ENCODE measurements at places on chromosomes 3 and 15. TPM values are rescaled to one million over a fixed set of nuclear protein-coding genes. Genes with fewer than 3 reads are reported as not detected.

TM4SF18 gene
- not detected for total RNA-seq

BSN gene
- 0.30 TPM for total RNA-seq

GABRR3 gene
- not detected for total RNA-seq

DMXL2 gene
- 5.2 TPM for total RNA-seq

SENP5 gene
- 34.7 TPM for total RNA-seq

CSPG5 gene
- 0.74 TPM for total RNA-seq

CPLX3 gene
- total RNA-seq, result not detected

CYP19A1 gene
- total RNA-seq, result not detected

CCR8 gene
- total RNA-seq, result 2.5 TPM

SCAANT1 gene
- total RNA-seq, result not detected

OTOL1 gene
- total RNA-seq, result not detected

SCG5 gene
- total RNA-seq, result 0.70 TPM

KY gene
- total RNA-seq, result not detected

RBPMS2 gene
- not detected for total RNA-seq

CYP8B1 gene
- not detected for total RNA-seq

SLC24A5 gene
- not detected for total RNA-seq

GREM1 gene
- not detected for total RNA-seq

FSIP1 gene
- 0.51 TPM for total RNA-seq

FGD5 gene
- total RNA-seq, result not detected

ELL3 gene
- 0.23 TPM for total RNA-seq

ACKR2 gene
- 1.4 TPM for total RNA-seq

ANKRD63 gene
- not detected for total RNA-seq

EAF2 gene
- 10.3 TPM for total RNA-seq

TEX9 gene
- total RNA-seq, result 1.4 TPM

IREB2 gene
- 67.0 TPM for total RNA-seq

INO80 gene
- total RNA-seq, result 27.3 TPM

SLC28A2 gene
- total RNA-seq, result not detected

EEF1AKMT4 gene
- total RNA-seq, result 15.7 TPM

EPHB1 gene
- total RNA-seq, result not detected

C3orf20 gene
- 0.08 TPM for total RNA-seq

TMEM207 gene
- not detected for total RNA-seq

COMMD2 gene
- total RNA-seq, result 37.4 TPM

MESP1 gene
- total RNA-seq, result 9.1 TPM

SCN11A gene
- 0.04 TPM for total RNA-seq

ARNT2 gene
- not detected for total RNA-seq

RBMS3 gene
- 0.48 TPM for total RNA-seq

SI gene
- total RNA-seq, result not detected

TGFBR2 gene
- total RNA-seq, result 60.3 TPM

SLC9C1 gene
- total RNA-seq, result not detected

SH2D7 gene
- total RNA-seq, result not detected

PRSS50 gene
- total RNA-seq, result not detected

CEMIP gene
- total RNA-seq, result not detected

CHRD gene
- total RNA-seq, result not detected

GCNT3 gene
- not detected for total RNA-seq

HCN4 gene
- total RNA-seq, result not detected

CEP19 gene
- total RNA-seq, result 5.4 TPM

EIF4E3 gene
- total RNA-seq, result 24.5 TPM

DHFR2 gene
- 8.1 TPM for total RNA-seq

RETNLB gene
- not detected for total RNA-seq

EPB42 gene
- total RNA-seq, result not detected

Data from activated CD8-positive, alpha-beta memory T cell treated with anti-CD3 and anti-CD28 coated beads for 36 hours (primary cell).